ENCODE measurements at places on chromosomes 6 and 20. TPM values are rescaled to one million over a fixed set of nuclear protein-coding genes. Genes with fewer than 3 reads are reported as not detected.

- DNase-seq = peak; percentile 22
Measured at GRCh38 chr6:150723857-150724256, 124.2 kb downstream of the PLEKHG1 start.

GRCh38 chr6:110876806-110877564 is 2.4 kb downstream of the AMD1 start:
- DNase-seq = no peak

Gene SCUBE3
- not detected for total RNA-seq

GRCh38 chr6:22082218-22082617 is 214.6 kb downstream of the PRL start:
- DNase-seq = no peak

GRCh38 chr6:158780988-158781691 is 38.0 kb downstream of the EZR start:
- no peak for DNase-seq

Gene TFAP2D
- total RNA-seq = not detected

DNA sequence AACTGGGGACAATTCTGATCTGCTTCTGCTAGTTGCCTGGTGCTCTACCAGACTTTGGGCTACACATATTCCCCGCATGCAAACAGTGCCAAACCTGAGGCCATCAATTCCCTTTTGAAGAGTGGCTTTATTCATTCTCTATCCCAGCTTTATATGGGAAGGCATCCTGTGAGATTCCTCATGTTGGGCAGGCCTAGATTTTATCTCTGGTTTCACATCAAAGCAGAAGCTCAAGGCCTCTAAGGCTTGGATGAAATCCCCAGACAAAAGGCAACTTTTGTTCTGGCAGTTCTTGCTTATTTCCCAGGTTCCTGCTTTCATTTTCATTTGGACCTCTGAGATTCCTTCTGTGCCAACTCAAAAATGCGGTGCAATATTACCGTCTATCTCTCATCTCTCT is 648.8 kb downstream of the QKI start:
- DNase-seq = no peak

GRCh38 chr6:144335914-144336313 is 50.8 kb downstream of the UTRN start:
- DNase-seq = peak; percentile 46

DNA sequence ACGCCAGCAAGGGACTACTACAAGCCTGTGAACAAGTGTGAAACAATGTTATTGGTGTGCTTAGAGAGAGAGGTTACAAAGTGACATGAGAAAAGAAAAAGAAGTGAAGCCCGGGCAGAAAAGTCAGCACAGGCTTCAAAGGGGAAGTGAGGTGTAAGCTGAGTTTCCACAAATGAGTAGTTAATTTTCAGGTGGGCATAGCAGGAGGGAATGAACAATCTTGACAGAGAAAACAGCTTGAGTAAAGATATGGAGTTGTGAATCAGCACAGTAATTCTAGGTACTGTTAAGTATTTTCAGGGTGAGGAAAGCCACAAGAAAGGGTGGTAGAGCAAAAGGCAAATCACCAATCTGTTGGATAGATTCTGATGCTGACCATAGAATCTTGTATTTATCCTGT is 4.3 kb downstream of the KCNQ5 start:
- DNase-seq = no peak

Gene TM9SF4
- 52.3 TPM for total RNA-seq

DNA sequence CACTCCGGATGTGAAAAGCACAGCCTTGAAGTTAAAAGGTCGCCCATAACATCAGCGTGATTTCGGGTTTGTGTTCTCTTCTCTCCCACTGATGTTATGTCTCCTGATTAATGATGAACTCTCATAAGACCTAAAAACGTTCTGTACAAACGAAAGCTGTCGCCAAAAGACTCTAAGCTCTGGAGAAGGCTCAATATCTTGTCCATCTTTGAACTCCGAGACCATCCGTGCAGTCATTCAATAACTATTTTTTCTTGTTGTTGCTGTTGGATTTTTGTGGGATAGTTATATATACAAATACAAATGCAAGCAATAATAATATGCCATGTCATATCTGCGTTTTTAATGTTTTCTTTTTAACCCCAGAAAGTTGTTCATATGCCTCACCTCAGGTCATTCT is 291.8 kb upstream of the MARCKS start:
- DNase-seq = no peak
